ENCODE measurements at places on chromosomes 1 and 21.

DNA sequence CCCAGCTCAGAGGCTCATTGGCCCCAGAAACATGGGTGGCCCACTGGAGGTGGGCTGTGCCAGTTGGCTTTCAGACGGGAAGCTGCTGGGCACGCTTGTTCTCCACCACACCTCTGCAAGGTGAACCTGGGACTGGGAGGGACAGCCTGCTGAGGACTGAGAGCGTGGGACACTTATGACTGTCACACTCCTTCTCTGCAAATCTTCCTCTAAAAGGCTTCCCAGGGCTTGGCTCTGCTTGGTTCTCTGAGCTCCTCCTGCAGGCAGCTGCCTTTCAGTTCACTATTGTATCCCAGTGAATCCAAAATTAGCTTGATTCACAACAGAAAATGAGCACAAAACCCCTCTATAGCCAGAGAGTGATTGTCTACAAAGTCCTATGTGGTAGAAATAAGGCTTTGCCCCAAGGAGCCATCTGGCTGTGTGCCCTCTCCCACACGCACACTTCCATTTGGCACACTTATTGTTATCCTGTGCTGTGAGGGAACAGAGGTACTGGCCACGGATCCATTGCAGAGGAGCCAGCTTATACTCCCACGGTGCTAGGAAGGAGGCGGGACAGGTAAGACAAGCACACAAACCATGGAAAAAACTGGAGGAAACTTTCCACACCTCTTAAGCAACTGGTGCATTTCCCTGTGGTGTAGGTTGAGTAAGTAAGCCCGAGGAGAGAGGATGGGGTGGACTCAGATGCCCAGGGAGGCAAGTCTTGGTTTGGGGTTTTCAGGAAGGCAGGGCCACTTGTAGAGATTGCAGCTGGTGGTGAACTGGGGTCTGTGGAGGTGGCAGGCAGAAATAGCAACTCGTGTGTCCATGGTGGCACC is 18.9 kb upstream of the BTG2 start:
- no peak for DNase-seq

DNA sequence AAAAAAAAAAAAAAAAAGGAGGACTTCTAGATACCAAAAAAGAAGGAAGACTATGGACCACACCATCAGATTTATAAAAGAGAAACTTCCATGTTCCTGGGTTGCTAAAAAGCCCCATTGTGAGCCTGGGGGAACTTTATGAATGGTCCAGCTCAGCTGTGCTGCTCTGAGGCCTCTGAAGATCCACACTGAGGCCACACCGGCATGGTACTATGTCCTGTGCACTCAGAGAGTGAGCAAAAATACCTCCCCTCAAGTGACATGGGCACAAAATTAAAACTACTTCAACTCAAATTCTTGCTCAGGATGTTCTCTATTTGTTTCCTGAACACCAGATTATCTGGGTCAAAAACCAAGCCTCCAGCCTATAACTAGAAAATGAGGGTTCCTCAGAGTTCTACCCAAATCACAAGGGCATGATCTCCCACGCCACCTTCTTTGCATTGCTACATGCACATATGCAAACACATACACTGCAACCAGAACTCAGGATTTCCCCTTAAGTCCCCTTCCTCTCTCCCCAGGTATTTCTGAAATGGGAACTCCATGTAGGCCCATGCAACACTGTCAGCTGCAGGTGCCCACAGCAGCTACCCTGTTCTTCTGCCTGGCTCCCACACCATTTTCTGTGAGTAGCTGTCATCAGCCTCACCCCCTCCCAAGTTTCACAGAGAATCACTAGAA is 94.4 kb downstream of the SH3GLB1 start:
- no peak for DNase-seq

- DNase-seq: peak; percentile 19
Measured at GRCh38 chr1:39409055-39409816, 82.2 kb upstream of the BMP8A start.

DNA sequence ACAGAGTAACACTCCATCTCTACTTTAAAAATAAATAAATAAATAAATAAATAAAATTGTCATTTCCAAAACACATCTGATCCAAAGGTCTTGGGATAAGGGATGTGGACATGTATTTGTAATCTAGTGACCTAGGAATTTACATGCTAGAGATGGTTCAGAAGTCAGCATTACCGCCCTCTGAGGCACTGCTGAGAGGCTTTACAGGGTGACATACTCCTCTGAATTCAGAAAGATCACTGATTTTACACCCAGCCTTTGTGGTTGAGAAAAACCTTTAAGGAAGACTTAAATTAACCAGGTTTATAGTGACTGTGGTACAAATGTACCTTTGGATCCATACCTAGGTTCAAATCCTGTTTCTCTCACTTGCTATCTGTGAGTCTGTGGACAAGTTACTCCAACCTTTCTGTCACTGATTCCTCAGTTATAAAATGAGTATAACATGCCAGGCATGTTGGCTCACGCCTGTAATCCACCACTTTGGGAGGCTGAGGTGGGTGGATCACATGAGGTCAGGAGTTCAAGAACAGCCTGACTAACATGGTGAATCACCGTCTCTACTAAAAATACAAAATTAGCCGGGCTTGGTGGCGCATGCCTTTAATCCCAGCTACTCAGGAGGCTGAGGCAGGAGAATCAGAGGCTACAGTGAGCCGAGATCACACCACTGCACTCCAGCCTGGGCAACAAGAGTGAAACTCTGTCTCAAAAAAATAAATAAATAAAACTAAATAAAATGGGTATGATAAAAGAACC is 20.1 kb downstream of the OSBPL9 start:
- DNase-seq: no peak

DNA sequence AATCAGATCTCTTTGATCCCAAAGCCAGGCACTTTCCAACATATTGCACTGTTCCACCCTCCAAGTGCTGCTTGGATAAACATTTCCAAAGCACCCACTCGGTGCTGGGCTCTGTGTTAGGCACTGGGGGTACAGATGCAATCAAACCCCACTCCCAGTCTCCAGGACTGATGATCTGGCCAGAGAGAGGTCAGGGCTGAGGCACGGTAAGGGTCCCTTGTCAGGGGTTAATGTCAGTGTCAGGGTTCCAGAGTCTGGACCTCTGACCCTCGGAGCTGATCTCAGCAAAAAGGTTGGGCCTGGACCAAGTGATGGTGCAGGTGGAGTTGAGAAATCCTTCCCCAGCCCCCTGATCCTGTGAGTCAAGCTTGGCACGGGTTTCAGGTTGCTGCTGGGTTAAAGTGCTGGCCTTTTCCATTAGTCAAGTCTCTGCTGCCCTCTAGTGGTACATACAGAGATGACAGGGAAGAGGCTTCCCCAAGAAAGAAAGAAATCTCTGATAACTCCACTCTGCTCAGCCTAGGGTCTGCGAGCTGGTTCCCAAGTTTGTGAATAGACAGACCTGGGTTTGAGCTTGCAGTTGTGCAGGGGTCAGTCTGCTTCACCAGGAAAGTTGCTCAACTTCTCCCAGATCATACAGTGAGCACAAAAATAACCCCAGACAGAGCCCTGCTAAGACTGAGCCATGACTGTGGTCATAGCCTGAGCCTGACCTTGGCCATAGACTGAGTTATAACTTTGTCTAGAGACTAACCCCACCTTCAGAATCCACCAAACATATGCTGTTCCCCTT is 74.6 kb downstream of the DMRTA2 start:
- DNase-seq: no peak

DNA sequence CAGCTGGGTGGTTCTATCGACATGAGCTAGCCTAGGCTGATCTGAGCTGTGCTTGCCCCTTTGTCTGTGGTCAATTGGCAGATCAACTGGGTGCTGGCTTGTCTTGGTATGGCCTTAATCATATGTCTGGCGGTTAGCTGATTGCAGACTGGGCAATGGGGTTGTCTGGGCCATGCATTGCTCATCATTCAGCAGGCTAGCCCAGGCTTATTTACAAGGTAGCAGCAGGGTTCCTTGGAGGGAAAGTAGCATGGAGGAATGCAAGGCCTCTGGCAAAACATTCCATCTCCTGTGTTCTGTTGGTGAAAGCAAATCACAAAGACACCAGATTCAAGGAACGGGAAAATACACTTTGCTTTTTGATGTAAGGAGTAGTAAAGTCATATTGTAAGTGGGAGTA is 84.0 kb upstream of the IVNS1ABP start:
- DNase-seq: no peak

Data from activated CD8-positive, alpha-beta memory T cell treated with anti-CD3 and anti-CD28 coated beads, Interleukin-2, amount 50 U/mL, for 4 hours (primary cell).